T-helper 2 cell (primary cell): ENCODE measurements at places on chromosomes 12 and 14.

- DNase-seq: no peak
These were observed 28.2 kb upstream of the TMEM106C start for GRCh38 chr12:47935184-47935583.

GRCh38 chr12:117098024-117098360 is 1.2 kb downstream of the TESC start:
- DNase-seq: no peak

- DNase-seq: no peak
These were observed 63.1 kb downstream of the B4GALNT3 start for GRCh38 chr12:522692-523378.

- DNase-seq: peak; percentile 34
These were observed 189.4 kb downstream of the TMTC2 start for GRCh38 chr12:82876075-82876474.

DNA sequence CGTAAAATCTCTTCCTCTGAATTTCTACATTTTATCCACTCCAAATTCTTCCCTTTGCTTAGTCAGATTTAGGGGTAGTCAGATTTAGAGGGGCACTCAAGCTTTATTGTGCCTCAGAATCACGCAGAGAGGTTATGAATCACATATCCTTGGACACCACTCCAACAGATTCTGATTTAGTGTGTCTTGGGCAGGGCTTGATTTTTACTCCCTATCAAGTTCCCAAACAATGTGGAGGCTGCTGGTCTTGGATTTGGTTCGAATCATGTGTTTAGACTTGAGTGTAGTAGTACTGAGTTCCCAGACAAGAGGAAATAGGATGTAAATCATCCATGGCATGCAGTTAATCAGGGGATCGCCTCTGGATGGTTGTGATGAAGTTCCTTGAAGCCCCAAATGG is 298.1 kb upstream of the CLEC14A start:
- DNase-seq: no peak

DNA sequence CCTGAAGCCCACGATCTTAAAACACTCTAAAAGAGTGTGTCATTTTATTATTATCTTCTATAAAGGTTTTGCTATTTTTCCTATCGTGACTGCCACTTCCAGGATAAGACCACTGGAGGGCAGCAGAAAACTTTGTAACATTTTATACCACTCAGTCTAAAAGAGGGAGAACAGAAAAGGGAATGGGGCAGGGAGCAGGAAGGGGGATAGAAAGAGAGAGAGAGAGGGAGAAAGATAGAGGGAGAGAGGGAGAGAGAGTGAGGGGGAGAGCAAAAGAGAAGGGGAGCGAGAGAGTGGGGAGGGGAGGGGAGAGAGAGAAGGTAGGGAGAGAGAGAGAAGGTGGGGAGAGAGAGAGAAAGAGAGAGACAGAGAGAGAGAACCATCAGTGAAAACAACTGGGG is 2.0 kb upstream of the ART4 start:
- no peak for DNase-seq

DNA sequence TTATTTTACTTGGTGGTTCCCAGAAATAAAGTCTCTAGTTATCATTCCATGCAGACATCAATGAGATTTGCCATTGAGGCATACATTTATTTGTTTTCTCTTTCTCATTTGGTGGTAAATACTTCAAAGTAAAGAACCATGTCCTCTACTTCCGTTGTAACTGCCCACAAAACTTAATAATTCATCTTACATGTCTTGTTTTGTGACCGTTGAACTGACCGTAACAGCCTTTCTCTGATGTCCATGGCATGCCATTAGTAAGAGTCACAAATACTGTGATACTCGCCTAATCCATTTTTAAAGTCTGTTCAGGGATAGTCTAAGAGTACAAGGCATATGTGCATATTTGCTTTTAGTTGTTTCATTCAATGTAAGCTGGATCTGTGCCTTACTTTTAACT is 145.3 kb downstream of the ETV6 start:
- no peak for DNase-seq
